ENCODE measurements at places on chromosomes 7 and 10.

DNA sequence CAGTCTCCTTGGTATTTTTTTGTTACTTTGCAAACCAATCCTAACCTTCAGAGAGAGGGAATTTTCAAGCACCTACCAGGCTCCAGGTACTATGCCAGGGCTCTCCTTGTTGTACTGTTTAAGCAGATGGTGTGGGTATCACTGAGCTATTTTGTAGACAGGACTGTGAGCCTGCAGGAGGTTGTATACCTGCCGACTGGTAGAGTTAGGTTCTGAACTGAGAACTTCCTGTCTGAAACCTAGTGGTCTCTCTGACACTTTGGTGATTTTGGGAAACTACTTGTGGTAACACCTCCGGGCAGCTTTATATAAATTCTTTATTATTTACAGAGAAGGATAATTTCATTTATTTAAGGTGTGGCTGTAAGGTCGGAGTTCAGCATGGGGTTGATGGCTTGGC is 4.6 kb downstream of the ZNF853 start:
- DNase-seq, result no peak

- peak; percentile 1 for DNase-seq
Observed at GRCh38 chr7:23458044-23458443, 12.2 kb downstream of the IGF2BP3 start.

GRCh38 chr10:10830293-10830986 is 187.2 kb upstream of the CELF2 start:
- DNase-seq, result no peak

DNA sequence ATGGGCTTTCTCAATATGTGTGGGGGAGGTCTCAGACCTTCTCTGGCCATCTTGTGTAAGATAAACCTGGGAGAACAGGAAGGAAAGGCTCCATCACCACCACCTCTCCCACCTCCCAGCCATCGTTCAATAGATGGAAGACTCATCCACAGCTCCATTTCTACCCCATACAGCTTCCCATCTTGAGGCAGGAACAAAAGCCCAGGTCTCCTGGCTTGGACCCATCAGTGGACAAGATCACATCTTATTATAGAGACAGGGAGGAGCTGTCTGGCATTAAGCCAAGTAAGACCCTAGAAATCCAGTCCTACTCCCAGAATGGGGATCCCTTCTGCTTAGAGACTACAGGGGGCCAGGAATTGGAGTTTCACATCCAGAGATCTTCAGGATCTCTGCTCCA is 150.3 kb downstream of the GFRA1 start:
- no peak for DNase-seq

DNA sequence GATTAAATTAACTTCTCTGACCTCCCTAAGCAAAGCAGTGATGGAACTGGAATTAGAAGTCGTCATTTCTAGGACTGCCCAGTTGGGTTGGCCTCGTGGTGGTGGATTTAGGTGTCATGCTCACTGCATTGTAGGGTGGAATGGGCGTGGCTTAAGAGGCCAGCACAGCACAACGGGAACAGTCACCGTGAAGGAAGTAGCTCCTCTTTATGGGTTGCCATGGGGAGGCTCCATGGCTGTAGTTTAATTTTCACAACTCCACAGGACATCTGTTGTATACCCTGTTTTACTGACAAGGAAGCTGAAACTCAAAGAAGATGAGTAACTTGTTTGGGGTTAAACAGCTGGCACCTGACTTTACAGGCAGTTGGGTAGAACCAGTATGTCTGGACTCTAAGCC is 208.3 kb downstream of the CELF2 start:
- DNase-seq, result no peak

- peak; percentile 37 for DNase-seq
Observed at GRCh38 chr10:97676770-97677581, 10.1 kb downstream of the AVPI1 start.

GRCh38 chr10:29329420-29329819 is 40.5 kb downstream of the LYZL1 start:
- no peak for DNase-seq

- no peak for DNase-seq
Observed at GRCh38 chr7:108455551-108455997, 662 bp downstream of the NRCAM start.

- no peak for DNase-seq
Observed at GRCh38 chr7:90621125-90621746, 25.1 kb downstream of the CDK14 start.

- DNase-seq, result no peak
Observed at GRCh38 chr7:36625247-36625646, 99.0 kb downstream of the AOAH start.

DNA sequence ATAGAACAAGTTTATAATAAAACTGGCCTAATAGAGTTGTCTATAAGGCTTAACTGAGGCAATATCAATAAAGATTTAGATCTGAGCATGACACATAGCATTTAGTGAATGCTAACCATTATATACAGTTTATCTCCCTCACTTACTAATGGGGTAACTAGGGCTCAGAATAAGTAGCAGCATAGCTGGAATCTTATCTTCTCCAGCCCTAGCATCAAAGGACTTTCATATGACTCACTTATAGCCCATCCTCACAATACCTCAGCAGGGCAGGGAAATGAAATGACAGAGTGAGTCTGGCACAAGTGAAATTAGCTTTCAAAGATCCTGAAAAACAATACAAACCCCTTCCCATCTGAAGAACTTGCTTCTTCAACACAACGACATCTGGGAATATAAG is 362.9 kb downstream of the KIF20B start:
- no peak for DNase-seq

- peak; percentile 78 for DNase-seq
Observed at GRCh38 chr7:132249256-132249971, 326.9 kb downstream of the PLXNA4 start.

- no peak for DNase-seq
Observed at GRCh38 chr7:107384025-107384424, 85.8 kb upstream of the GPR22 start.

DNA sequence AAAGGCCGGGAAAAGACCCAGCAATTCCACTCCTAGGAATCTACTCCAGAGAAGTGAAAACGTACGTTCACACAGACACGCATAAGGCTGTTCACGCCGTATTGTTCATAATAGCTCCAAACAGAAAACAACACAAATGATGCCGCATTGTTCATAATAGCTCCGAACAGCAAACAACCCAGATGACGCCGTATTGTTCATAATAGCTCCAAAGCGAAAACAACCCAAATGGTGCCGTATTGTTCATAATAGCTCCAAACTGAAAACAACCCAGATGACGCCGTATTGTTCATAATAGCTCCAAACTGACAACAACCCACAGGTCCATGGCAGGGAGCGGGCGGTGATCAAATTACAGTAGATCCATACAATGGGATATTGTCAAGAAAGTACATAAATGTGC is 85.2 kb upstream of the DNAAF5 start:
- DNase-seq, result peak; percentile 79

DNA sequence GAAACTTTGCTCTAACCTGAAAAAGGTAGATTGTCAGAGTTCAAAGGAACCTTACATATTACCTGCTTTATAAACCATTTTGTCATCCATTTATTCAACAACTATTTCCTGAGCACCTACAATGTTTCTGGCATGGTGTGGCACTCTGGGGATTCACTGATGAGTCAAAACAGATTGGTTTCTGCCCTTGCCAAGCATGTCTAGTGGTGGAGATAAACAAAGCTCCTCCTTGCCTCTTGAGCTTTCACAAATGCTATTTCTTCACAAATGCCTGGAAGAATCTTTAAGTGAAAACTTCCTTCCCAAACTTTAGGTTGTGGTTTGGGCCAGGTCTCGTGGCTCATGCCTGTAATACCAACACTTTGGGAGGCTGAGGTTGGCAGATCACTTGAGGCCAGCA is 85.1 kb upstream of the RELN start:
- DNase-seq, result no peak

- no peak for DNase-seq
Observed at GRCh38 chr7:94633687-94634086, 22.2 kb downstream of the SGCE start.

DNA sequence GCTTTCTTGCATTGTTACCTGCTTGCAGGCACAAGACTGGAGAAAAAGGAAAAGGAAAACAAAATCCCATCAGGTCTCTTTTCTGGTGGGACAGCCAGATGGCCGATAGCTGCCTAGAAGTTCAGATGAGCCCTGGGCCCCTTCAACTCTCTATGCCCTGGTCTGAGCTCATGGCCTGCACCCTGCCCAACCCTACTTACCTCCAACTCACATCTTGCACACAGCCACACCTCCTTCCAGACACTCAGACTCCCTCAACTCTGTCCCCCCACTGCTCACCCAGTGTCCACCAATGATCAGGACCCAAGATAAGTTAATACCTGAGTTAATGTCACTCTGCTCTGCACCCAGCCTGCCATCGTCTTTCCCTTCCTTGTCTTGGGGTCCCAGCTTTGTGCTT is 10.9 kb downstream of the RBP3 start:
- DNase-seq, result no peak
